ENCODE measurements at places on chromosomes 16 and 17. TPM values are rescaled to one million over a fixed set of nuclear protein-coding genes. Genes with fewer than 3 reads are reported as not detected.

Gene SCNN1G
- not detected for total RNA-seq

Gene TMEM106A
- 3.0 TPM for total RNA-seq

Gene HBZ
- not detected for total RNA-seq

Gene KRT9
- not detected for total RNA-seq

Gene TOB1
- 15.9 TPM for total RNA-seq

Gene PFAS
- total RNA-seq, result 13.9 TPM

Gene MYL4
- not detected for total RNA-seq

Gene CD300A
- not detected for total RNA-seq

Gene CBX8
- total RNA-seq, result 4.4 TPM

Gene SDR42E2
- not detected for total RNA-seq

Gene MYH3
- total RNA-seq, result 1.3 TPM

Gene SLC5A11
- total RNA-seq, result not detected

Gene DNAAF8
- total RNA-seq, result 5.1 TPM

Gene CDIPT
- total RNA-seq, result 107 TPM

Gene PHOSPHO1
- total RNA-seq, result not detected

Gene CPNE7
- total RNA-seq, result 11.6 TPM

Gene TBC1D3K
- total RNA-seq, result not detected

Gene TBC1D10B
- 44.6 TPM for total RNA-seq

Gene ARHGAP23
- 137 TPM for total RNA-seq

Gene CDRT4
- total RNA-seq, result 0.12 TPM
